ENCODE measurements at places on chromosomes 16 and 17. TPM values are rescaled to one million over a fixed set of nuclear protein-coding genes. Genes with fewer than 3 reads are reported as not detected.

- DNase-seq = no peak
Observed at GRCh38 chr17:63437287-63438091, 8.6 kb downstream of the CYB561 start.

GRCh38 chr17:45410144-45411091 is 22.3 kb downstream of the ARHGAP27 start:
- DNase-seq = no peak

GRCh38 chr17:57508671-57509070 is 236.4 kb downstream of the CCDC182 start:
- no peak for DNase-seq

- DNase-seq = no peak
Observed at GRCh38 chr17:55458287-55458900, 36.8 kb upstream of the MMD start.

- DNase-seq = no peak
Observed at GRCh38 chr16:88553739-88554138, 16.5 kb upstream of the ZC3H18 start.

The TNFRSF12A gene
- 79.3 TPM for total RNA-seq

The CHAD gene
- not detected for total RNA-seq

The TMEM114 gene
- not detected for total RNA-seq

The JPH3 gene
- total RNA-seq = 0.45 TPM

The HYDIN gene
- total RNA-seq = 2.6 TPM

Data from esophagus muscularis mucosa (tissue), 4 donors.